ENCODE measurements at places on chromosomes 5 and 9.

- DNase-seq, result no peak
Observed at GRCh38 chr9:97904725-97905124, 17.6 kb downstream of the TRMO start.

GRCh38 chr5:34042321-34042720, 692 bp downstream of the C1QTNF3 start:
- no peak for DNase-seq

- no peak for DNase-seq
Observed at GRCh38 chr5:83516377-83516776, 44.8 kb downstream of the VCAN start.

DNA sequence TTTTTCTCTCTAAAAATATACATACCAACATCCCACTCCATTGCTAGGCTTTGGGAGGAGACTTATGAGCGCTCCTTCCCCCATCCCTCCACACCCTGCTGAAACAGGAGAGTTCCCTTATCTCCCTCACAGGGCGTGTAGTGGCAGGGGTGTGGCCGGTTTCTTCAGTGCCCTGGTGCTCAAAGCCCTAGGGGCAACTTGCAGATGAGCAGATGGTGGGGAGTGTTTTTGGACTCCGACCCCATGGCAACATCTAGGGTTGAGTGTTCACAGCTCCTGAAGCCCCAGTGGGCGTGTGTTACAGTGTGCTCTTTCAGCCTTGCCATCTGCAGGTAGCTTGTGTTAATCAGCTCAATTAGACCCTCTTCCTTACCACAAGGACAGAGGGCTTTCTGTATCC, 409.5 kb downstream of the MAT2B start:
- DNase-seq, result no peak

DNA sequence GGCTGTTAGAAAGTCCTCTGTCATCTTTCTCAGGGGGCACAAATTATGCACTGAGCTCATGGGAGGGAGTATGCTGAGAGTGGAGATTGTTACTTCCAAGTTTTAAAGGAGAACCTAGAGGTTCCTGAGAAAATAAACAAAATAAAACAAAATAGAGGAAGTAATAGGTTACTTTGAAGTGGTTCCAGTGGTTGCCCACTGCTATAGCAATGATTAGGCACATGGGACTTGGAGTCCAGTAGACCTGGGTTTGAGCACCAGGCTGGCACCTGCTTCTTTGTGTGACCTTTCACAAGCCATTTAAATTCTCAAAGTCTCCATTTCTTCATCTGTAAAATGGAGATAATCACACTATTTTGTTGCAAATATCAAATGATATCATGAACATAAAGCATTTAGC, 13.8 kb upstream of the CDC23 start:
- DNase-seq, result no peak

GRCh38 chr5:933251-933861, 40.7 kb downstream of the TRIP13 start:
- no peak for DNase-seq

GRCh38 chr5:8363138-8363537, 494.2 kb downstream of the MTRR start:
- no peak for DNase-seq

GRCh38 chr5:68449380-68449779, 233.8 kb downstream of the PIK3R1 start:
- no peak for DNase-seq

- no peak for DNase-seq
Observed at GRCh38 chr9:11356067-11356466, 743.3 kb upstream of the PTPRD start.

DNA sequence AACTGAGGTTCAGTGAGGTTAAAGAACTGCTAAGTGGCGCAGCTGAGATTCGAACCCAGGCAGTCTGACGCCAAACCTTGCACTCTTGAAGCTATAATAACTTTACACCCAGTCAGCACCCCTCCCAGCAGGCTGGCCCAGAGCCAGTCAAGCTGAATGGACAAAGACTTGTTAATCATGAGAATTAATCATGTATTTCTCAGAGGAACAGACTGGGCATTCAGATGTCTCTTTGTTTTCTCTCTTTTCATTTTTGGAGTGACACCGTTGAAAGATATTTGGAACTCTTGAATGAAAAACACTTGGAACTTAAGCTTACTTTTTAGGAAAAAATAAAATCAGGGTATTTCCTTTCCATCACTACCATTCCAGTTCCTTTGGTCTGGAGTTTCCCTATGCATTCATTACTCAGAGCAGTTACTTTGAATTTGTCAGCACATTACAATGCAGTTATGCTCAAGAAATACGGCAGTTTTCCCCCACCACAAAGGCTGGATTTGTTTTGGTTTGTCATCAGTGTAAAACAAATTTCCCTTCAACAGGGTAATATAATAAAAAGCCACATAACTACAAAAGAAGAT, 22.6 kb upstream of the MAMDC2 start:
- DNase-seq, result no peak

DNA sequence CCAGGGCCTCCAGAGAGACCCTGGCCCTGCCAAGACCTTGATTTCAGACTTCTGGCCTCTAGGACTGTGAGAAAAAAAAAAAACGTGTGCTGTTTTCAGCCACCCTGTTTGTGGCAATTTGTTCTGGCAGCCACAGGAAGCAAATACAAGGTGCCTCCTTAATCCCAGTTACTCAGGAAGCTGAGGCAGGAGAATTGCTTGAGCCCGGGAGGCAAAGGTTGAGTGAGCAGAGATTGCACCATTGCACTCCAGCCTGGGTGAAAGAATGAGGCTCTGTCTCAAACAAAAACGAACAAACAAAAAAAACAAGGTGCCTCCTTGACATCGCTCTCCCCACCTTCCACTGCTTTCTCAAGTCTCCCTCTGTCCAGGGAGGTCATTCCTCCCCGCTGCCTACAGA, 98.0 kb downstream of the GABBR2 start:
- no peak for DNase-seq

GRCh38 chr5:145562931-145563330, 272.2 kb downstream of the PRELID2 start:
- no peak for DNase-seq

GRCh38 chr9:89008744-89009545, 17.7 kb downstream of the S1PR3 start:
- DNase-seq, result no peak

GRCh38 chr9:137463931-137464290, 4.8 kb upstream of the NSMF start:
- DNase-seq, result no peak

GRCh38 chr9:83384214-83384613, 154.0 kb downstream of the FRMD3 start:
- DNase-seq, result peak; percentile 54

DNA sequence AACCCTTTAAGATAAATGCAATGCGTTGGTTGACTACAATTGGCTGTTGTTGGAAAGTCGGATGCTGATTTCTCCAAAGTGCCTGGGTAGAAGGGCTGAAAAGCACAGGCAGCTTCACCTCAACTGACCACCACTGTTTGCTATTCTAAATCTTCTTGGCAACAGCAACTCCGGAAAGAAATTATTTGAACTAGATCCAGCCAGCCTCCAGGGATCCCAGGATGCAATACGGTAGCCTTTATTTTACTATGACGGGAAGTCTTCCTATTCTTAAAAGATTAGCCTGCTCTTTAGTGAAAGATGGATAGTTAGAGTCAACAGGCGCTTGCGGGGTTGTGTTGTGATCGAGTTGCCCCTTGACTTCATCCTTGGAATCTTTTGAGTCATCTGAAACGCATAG, 78.6 kb upstream of the KLF9 start:
- no peak for DNase-seq

- DNase-seq, result no peak
Observed at GRCh38 chr5:107090506-107090905, 580.2 kb downstream of the EFNA5 start.

DNA sequence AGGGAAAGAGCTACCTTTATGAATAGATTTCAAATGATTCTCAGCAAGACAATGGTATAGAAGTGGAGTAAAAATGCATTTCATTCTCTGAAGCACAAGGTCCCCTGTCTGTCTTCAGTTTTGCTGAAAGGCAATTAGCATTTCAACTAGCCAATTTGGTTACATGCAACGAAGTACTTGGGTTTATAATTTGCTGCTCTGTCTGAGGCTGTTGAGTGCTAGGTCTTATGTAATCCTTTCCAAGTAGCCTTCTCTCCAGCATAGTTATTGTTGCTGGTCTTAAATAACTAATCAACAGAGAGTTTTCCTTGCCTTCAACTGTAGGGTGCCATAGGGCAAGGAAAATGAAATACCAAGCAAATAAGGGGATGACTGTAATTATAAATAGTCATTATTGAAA, 4.5 kb downstream of the ADGRV1 start:
- DNase-seq, result no peak

- no peak for DNase-seq
Observed at GRCh38 chr9:130565792-130566191, 13.6 kb upstream of the FUBP3 start.

- no peak for DNase-seq
Observed at GRCh38 chr9:26603617-26604016, 289.0 kb downstream of the CAAP1 start.

DNA sequence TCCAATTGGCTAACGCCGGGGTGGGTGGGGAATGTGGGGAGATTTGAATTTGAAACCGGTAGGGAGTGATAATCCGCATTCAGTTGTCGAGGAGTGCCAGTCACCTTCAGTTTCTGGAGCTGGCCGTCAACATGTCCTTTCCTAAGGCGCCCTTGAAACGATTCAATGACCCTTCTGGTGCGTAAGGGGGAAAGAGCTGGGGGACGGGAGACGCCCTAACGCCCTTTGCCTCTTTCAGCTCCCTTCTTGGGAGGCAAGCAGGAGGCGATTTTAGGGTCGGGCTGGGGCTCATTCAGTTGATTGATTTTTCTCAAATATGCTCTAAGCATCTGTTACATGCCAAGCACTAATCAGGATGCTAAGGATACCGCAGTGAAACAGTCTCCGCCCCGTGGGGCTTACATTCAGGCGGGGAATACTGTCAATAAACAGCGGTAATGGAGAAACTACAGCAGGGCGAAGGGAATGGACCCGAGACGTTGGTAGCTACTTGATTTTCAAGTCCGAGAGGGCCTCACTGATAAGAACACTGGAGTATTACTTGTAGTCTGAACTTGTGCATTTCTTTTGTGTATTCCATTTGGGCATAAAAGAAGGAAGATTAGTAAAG, at the start of gene HMMR:
HMMR (plus strand) TSS at position 71 of the 610 bp plus-strand sequence; CDS start at position 132, 61 bp downstream.
- no peak for DNase-seq

- no peak for DNase-seq
Observed at GRCh38 chr5:136033848-136034247, 5.1 kb downstream of the TGFBI start.

- DNase-seq, result no peak
Observed at GRCh38 chr9:90421786-90422185, 220.8 kb downstream of the DIRAS2 start.

DNA sequence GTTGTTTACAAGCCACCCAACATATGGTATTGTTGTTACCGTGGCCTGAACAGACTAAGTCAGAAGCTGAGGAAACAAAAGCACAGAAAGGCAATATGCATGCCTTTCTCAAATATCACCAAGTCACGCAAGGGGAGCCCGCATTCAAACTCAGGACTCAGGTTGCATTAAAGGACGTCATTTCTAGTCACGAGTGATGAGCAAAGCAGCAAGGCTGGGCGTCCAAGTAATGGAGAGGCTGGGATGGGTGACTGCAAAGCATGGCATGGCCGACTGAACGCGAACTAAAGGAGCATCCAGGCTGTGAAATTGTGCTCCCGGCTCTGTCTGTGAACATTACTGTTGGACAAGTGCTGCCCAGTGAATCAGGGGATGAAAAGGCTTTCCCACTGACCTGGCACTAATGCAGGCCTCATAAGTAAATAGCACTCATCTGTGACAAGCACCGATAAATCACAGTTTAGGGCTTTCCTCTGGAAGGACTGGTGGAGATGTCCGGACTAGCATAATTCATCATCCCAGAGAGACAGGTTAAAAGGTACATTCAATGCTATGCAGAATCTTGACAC, 202.8 kb downstream of the SPOCK1 start:
- DNase-seq, result no peak

DNA sequence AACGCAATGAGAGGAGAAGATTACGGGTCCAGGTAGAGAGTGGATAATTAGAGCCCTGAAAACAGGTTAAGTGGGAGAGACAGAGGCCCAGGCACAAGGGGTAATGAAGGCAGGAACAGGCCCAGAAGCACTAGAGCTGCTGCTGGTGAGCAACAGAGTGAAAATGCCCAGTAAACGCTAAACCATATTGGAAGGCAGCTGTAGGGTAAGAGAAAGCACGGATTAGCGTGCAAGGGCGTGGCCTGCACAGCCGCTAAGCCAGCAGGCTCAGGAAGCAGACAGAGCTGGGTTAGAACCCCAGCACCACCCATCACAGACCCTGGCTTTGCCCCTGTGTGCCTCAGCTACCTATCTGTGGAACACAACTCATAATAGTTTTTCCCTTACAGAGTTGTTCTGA, 93.2 kb downstream of the PAX5 start:
- DNase-seq, result no peak

- DNase-seq, result no peak
Observed at GRCh38 chr9:115923903-115924668, 229.5 kb upstream of the PAPPA start.

- no peak for DNase-seq
Observed at GRCh38 chr5:118253225-118254061, 734.9 kb downstream of the DTWD2 start.

- DNase-seq, result no peak
Observed at GRCh38 chr5:1930501-1930879, 47.8 kb upstream of the IRX4 start.

DNA sequence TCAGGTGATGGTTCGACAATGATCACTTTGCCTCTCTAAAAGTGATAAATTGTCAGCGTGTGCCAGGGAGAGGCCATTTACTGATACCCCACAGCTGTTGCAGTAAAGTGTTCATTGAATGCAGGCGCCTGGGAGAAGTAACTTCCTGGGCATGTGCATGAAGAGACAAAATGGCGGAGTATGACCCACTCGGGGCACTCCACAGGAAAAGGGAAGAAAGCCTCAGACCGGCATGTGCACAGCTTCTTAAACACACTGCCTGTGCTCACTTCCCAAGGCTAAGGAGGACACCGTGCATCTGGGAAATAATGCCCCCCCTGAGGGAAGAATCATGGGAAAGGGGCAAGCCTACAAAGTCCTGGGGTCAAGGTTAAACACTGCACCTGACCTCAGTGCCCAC, 329.5 kb downstream of the ICE1 start:
- peak; percentile 85 for DNase-seq

DNA sequence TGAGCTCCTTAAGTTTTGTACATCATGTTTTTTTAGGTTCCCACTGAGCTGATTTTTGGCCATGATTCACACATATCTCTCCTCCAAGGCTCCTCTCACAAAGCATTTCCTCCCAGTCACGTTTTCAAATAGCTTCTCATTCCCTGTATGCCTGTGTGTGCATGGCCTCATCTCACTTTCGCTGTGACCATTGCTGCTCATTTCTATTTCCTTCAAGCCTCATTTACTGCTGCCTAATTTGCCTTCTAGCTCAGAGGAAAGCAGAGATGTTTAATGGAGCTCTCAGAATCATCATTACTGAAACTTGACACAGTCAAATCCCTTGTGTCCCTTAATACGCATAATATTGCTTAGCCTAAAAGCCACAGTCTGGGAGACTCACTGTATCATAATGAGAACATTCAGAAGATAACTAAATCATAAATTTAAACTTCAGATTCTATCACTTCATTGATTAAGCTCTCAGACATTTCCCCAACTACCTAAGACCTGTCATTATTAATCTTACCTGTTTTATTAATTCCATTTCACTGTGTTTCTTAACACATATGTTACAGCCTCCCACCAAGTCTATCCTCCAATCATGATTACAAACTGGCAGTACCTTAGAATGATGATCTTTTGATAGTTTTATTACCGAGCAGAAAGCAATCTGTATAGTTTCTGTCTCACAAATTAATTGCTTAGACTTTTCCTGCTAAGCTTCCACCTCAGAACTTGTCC, 278.3 kb upstream of the PTGER4 start:
- no peak for DNase-seq

All from NCI-H2081 treated with DMSO at 0.1 percent for 48 hours (cell line).